ENCODE measurements at places on chromosomes 7 and 10. TPM values are rescaled to one million over a fixed set of nuclear protein-coding genes. Genes with fewer than 3 reads are reported as not detected.

The UBE2H gene
- polyA plus RNA-seq = 40.0 TPM

The LFNG gene
- polyA plus RNA-seq = 5.3 TPM

The FGFR2 gene
- polyA plus RNA-seq = not detected

The PAPOLB gene
- polyA plus RNA-seq = not detected

The TBC1D12 gene
- 1.8 TPM for polyA plus RNA-seq

The SLC26A4 gene
- 0.20 TPM for polyA plus RNA-seq

The APBB1IP gene
- not detected for polyA plus RNA-seq

The TBATA gene
- not detected for polyA plus RNA-seq

The RHOBTB1 gene
- 8.8 TPM for polyA plus RNA-seq

The WDFY4 gene
- not detected for polyA plus RNA-seq

The PDK4 gene
- polyA plus RNA-seq = 0.03 TPM

The ABCC2 gene
- 0.22 TPM for polyA plus RNA-seq

All from IMR-90 (cell line).